ENCODE measurements at places on chromosomes 7 and 10.

GRCh38 chr10:89664203-89664602 lies 19.2 kb upstream of the PANK1 start:
- DNase-seq: no peak

DNA sequence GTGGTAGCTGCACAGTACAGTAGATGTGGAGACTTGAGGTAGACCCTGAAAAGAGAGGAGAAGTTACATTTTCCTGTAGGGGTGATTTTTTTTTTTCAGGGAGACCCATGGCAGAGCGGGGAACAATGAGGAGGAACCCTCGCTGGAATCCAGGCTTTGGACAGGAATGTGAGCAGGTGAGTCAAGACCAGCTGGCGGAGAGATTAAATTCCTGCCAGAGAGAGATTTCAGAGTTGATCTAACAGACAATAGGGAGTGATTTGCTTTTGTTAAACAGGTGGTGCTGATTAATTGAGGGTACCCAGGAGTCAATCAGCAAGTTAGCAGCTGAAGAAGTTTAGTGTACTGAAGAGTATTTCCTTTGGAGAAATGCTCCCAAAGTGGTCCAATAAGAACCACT lies 41.6 kb upstream of the MINDY3 start:
- DNase-seq: no peak

- DNase-seq: no peak
These were observed 92.4 kb downstream of the MICALL2 start for GRCh38 chr7:1366801-1367405.

DNA sequence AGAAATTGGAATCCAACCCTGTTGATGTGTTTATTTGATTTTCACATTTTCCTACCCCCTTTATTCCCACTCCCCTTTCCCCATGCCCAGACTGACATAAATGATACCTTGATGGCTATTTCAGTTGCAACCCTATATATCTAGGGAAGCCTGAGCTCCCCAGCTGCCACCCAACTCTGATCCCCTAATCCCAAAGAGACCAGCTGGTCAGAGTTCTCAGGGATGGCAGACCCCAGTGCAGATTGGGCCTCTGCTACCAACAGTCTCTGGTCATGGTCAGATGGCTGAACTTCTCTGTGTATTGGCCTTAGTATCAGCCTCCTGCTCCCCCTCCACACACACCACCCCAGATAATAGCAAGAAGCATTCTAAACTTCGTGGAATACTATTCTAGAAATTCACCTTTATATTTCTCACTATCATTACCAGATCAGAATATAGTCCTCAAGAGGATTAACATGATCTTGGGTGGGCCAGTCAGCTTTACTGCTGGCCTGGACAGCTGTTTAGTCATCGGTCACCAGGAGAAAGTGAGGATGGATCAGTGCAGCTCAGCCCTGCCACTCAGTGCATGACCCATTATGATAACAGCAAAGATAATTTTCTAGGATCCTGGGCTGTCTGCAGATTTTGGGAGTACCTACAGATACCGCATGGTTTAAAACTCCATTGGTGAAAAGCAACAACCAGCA lies 24.5 kb upstream of the BTRC start:
- no peak for DNase-seq

GRCh38 chr10:114684822-114685209 lies 26.7 kb upstream of the ABLIM1 start:
- no peak for DNase-seq

DNA sequence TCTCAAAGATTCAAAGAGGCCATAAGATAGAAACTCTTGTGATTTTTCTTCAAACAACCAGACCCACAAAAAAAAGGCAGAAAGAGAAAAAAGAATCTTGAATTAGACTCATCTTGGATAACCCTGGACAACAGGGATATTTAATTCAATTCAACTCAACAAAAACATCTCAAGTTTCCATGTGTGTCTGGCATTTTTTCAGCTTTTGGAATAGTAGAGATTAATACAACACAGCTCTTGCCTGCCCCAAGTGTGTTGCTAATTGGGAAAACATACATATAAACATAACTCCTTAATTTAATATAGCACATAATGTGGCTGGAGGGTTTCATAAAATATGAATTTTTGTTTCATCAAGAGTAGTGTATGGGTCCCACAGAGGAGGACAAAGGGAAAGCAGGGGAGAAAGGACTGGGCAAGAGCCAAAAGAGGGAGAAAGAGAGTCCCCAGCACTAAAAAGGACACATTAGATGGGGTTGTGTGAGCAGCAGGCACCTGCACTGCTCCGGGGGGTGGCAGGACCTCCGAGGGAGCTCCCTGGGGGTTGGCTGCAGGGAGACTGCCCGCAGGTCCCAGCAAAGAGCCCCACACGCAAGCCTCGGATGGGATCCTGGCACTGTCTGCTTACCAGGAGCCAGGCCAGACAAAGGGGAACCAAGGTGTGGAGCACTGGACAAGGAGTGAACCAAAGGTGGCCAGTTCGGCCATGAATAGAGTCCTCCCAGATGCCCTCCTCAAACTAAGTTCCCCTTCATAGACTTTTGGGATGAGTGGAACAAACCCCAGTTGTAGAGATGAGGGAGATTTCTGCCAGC lies 65.6 kb upstream of the TMEM72 start:
- no peak for DNase-seq

GRCh38 chr7:40165216-40165615 lies 30.4 kb downstream of the SUGCT start:
- no peak for DNase-seq

DNA sequence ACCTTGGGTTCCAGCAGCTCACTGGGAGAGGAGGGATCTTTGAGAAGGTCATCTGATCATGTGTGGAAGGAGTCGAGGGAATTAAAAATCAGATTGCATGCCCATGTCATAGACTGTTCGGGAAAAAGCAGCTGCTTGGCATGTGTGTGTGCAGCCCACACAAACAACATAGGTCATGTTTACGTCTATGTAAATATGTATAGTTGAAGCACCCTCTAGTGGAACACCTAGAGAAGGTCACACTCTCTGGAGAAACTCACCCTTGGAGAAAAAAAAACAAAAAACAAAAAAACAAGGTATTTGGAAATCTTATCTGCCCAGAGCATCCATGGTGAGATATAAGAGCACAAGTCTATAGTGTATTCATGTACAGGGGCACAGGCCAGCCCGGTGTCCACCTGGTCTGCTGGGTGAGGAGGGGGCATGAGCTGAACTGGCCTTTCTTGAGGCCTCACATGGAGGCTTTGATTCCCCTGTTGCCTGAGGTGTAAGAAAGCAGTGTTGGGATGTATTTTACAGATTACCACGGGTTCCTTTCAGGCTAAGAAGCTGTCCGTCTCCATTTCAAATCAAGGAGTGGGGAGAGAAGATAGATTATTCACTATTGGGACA lies 98.0 kb downstream of the NPY start:
- no peak for DNase-seq

GRCh38 chr10:104144931-104145330 lies 23.0 kb downstream of the SFR1 start:
- DNase-seq: no peak

DNA sequence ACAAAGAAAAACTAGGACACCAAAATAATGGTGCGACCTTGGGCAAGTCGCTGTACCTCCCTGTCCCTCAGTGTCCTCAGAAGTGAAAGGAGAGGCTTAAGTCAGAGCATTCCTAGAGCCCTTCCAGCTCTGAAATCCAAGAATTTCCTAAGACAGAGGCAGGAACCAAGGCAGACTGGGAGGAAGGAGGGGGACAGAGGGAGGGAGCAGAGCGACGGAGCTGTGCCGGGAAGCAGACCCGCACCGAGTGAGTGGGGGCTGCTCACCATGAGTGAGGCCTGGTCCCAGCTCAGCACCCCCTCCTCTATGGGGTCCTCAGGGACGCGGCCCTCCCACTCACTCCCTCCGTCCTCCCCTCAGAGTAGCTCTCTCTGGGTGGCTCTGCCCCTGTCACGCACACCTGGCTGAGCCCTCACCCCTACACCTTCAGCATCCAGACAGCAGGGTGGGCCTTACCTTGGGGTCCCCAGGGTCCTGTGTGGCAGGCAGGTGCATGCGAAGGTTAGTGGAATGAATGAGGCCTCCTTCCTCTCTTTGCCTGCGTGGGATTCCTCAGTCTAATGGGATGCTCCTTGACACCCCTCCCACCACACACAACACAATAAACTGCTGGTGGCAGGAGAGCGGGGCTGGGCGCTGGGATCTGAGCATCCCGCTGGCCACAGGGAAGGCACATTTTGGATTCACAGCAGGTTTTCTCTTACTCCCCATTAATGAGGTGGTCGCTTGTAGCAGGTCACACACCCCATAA lies 4.6 kb upstream of the SMARCD3 start:
- no peak for DNase-seq

GRCh38 chr7:2993868-2994267 lies 49.8 kb downstream of the CARD11 start:
- DNase-seq: no peak

GRCh38 chr10:84356928-84357327 lies 28.5 kb downstream of the CCSER2 start:
- no peak for DNase-seq

DNA sequence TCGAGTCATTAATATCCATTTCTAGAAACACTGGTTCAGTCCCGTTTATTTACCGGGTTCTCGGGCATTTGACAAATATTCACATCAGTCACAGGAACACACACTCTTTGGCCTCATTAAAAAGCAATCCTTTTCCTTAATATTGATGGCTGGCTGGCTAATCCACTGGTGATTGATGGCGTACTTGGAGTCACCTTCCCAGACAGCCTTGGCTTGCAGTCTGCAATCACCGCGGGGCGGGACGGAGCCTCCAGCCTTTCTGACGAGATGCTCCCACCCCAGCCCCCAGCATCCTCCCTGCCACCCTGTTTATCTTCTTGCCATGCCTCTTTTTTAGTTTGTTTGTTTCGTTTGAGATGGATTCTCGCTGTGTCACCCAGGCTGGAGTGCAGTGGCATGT lies 36.6 kb downstream of the SRRM3 start:
- DNase-seq: no peak

- DNase-seq: no peak
These were observed 25.4 kb downstream of the CALML3 start for GRCh38 chr10:5550250-5550545.

DNA sequence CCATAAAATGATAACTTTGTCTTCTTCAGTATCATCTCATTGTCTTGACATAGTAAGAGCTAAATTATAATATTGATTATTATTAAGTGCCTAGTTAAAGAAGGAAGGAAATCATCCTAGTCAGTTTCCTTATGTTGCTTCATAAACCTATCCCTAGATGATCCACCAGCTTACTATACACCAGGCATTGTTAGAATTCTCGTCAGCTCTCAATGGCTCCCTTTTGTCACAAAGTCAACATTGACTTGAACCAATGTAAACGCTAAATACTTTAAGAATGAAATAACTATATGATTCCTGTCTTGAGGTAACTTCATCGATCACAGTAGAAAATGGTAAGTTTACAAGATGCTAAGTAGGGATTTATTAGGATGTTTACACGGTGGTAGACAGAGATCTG lies 1162.9 kb downstream of the CNTNAP2 start:
- DNase-seq: no peak

Measured in activated CD8-positive, alpha-beta memory T cell treated with anti-CD3 and anti-CD28 coated beads, Interleukin-2, amount 10 ng/mL, durations not matched to agents 7 days and 5 days (primary cell).